ENCODE measurements at places on chromosomes 7 and 10.

- DNase-seq, result no peak
Measured at GRCh38 chr10:93437946-93438612, 44.1 kb downstream of the MYOF start.

- no peak for DNase-seq
Measured at GRCh38 chr10:103635580-103635979, 142.1 kb downstream of the NEURL1 start.

DNA sequence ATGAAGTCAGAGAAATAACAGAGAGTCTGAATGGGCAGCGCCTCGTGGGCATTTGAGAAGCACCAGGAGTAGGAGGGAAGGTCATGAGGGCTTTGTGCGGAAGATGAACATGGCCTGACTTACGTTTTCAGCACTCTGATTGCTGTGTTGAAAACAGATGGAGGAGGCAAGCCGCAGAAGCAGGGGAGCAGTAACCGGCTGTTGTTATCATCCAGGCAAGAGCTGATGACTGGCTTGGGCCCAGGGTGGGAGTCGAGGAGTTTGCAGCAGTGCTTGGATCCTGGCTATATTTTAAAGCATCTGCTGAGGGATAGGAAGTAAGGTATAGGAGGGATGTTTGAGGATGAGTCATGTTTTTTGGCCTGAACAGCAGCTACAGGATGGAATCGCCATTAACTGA lies 12.7 kb upstream of the PDLIM1 start:
- no peak for DNase-seq

DNA sequence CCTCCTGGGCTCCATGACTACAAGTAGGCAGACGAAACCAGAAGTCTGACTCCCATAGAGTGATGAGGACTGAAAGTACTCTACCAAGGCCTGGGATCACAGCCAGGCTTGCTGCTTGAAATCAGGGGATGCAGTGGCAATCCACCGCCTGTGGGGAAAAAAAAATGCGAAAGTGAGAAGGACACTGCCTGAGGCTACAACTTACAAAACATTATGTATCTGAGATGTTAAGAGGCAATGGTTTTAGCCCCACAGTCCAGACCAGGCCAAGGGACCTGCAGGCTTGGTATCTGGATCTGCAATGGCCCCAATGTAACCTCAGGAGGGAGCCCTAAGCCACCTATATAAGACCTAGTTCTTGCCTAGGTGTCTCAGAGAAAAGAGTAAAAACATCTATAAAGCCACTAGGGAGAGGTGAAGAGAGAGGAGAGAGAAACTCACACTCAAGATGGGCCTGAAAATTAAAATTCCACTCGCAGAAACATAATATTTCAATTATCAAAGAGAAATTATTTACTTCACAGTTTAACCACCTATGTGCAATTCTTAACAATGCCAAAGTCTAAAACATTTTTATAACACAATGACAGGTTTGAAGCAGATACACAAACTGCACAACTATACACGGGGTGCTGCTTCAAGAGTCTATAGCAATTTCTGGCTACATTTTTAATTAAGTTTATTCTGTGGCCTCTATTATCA lies 13.9 kb downstream of the DNAJC1 start:
- DNase-seq, result peak; percentile 30

DNA sequence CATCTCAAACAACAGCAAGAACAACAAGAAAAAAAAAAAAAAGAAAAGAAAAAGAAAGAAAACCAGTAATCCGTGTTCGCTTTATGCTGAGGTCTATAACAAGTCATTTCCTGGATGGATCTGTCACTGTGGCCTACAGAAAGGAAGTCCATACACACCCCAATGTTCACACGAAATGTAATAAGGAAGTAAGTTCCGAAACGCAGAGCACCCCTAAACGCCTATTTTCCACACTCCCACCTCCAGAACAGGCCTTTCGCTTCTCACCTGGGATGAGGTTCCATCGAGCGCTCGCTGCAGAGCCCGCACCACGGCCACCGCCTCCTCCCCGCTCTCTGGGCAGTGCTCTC lies 735 bp downstream of the ZNF394 start:
- DNase-seq, result peak; percentile 30

GRCh38 chr7:408751-409311 lies 110.8 kb downstream of the PDGFA start:
- no peak for DNase-seq

DNA sequence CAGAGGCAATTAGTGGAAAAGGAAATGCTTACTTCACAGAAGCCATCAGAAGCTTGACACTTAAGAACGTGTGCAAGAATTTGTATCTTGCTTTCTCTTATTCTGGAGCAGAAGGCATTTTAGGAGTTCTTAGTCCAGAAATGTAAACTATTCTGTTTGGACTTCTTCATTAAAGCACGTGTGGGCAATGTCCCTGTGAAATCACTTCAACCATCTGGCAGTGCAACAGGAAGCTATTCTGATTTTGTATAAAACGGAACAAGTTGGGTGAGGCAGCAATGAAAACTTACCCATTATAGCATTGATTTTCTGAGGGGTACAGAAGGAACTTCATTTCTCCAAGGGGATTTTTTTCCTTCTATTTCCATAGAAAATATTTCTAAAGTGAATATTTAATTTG lies 21.3 kb upstream of the ARHGAP21 start:
- DNase-seq, result no peak

DNA sequence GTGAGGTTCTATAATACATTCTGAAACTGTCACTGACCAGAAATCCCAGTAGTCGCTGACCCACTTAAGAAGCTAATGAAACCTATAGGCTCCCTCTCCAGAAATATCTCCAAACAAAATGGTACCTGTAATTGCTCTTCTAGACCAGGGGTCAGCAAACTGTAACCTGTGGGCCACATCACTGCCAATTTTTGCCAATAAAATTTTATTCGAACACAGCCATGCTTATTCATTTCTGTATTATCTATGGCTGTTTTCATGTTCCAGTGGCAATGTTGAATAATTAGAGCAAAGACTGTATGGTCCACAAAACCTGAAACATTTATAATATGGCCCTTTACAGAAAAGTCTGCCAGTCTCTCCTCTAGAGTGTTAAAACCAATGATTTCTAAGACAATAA lies 37.2 kb upstream of the SVIL start:
- no peak for DNase-seq

DNA sequence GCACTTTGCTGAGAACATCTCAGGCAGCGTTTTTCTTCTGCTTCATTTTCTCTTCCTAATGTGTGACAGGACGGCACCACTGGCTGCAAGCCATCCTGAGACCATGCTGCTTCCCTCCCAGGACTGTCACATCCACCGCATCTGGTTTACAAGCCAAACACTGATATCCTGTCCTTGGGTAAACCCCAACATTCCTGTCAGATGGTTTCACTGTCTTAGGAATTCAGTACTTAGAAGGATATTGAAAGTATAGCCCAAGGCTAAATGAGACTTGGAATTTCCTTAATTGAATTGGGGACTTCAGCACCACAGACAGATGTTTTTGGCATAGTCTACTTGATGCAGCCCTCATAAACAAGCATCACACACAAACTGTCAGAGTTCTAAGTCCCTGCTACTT lies 74.2 kb upstream of the PLXNA4 start:
- no peak for DNase-seq

DNA sequence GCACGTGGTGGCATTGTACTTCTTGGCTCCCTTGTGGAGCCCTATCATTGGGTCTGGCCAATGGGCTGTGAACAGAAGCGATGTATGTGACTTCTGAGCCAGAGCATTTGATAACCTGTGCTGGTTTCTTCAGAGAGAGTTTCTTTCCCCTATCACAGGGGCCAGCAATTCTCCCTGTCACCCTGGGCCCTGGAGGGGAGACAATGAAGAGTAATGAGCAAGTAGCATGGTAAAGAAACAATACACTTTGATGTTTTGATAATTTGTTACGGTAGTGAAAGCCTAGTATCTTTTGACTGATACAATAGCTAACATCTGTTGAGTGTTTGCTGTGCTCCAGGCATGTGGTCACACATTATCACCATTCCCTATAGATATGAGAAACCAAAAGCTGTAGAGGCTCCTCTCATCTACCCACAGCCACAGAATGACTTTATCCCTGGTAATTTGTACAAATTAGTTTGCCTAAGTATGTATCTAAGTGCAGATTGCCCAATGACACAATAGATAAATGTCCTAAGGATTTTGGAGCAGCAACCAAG lies 113.4 kb upstream of the SVIL start:
- no peak for DNase-seq

DNA sequence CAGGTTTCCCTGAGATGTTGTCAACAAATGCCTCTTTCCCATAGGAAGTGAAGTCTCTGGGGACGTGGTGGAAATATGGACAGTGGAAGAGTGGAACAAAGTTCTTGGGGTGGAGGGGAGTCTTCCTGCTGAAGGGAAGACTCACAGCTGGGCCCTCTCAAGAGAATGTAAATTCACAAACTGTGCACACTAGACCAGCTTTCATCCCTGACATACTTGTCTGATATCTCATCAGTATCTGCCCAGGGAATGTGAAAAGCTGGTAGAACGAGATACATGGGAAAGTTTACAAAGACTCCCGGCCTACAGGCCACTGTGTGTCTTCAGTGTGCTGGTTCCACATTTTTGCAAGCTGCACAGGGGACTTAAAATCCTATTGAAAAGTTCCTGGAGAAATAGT lies 16.7 kb upstream of the CCDC3 start:
- no peak for DNase-seq

DNA sequence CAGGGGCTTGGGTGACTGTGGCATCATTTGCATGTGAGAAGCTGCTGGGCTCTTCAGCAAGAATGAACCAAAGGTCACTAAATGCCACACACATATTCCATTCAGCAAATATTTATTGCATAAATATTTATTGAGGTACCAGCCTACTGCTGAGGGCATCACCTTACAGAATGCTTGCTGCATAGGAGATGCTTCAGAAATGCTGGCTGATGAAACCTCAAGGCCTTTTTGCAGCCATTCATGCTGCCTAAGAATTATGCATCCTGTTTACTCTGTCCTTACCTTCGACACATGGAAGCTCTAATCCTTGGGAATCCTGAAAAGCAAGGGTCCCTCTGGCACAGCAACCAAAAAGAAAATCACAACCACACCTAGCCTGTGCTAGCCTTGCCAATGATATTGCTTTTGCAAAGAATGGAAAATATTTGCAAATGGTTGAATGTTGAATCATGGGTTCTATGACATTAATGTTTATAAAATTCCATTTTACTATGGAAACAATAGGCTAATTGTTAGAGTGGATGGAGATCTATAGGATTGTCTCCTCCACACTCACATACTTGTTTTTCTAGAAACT lies 79.6 kb downstream of the PCGF5 start:
- DNase-seq, result no peak

DNA sequence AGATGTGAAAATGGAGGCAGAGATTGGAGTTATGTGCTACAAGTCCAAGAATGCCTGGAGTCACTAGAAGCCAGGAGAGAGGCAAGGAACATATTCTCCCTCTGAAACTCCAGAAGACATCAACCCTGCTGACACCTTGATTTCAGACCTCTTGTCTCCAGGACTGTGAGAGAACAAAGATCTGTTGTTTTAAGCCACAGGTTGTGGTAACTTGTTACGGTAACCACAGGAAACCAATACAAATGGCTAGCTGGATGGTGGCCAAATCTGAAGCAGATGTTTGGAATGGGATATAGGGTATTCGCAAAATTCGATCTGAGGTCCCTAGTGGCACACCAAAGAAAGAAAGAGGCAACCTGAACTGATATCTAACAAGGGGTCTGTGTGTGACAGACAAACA lies 129.0 kb downstream of the HERPUD2 start:
- DNase-seq, result no peak

DNA sequence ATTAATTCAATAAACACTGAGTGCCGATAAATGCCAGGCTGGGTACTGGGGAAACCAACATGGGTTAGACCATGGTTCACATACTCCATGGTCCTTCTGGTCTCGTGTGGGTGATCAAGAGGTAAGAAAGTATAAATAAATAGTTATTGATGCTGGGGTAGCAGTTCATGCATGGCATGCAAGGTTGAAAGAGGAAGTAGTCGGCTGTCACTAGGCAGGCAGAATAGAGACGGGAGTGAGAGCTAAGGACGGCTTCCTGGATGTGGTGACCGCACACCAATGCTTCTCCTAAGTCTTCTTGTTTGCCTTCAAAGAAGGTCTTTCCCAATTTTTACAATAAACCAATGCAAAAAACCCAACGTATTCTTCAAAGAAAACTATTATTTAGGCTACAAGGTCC lies 208.6 kb downstream of the ADAM12 start:
- DNase-seq, result no peak

DNA sequence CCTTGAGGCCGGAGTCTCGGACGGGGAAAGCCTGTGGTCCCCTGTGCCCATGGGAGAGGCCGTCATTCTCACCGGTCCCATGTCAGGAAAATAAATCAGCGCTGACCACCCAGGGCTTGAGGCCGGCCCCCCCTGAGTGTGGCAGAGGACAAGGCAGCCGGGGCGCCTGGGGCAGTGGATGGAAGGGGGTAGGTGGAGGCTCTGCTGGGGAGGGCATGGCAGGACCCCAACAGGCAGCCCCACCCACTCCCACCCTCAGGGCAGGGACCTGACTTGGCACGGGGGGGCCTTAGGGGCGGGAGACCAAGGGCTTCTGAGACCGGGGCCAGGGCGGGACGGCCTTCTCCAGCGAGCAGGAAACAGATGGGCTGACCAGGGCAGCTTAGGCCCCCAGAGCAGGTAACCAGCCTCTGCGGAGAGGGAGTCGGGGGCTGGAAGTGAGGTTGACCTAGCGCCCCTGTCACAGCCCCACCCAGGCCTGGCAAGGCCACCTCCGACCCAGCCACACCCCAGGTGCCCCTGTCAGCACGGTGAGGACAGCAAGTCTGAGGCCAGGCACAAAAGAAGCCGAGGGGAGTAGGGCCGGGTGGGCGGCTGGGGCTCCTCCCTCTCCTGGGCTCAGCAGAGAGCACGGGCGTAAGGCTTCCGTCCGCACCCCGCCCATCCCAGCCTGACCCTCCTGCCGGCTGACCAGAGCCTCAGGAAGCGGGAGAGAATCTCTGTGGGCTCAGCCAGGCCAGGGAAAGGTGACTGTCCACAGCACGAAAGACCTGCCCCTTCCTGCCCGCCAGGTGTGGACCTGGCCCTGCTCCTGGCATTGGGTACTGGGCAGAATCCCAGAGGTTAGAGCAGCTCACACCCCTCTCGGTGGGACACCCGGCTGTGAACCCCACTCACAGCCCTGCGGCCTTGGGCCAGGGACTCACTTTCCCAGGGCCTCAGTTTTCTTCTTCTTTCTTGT lies 87.4 kb downstream of the FOXL3 start:
- DNase-seq, result no peak

DNA sequence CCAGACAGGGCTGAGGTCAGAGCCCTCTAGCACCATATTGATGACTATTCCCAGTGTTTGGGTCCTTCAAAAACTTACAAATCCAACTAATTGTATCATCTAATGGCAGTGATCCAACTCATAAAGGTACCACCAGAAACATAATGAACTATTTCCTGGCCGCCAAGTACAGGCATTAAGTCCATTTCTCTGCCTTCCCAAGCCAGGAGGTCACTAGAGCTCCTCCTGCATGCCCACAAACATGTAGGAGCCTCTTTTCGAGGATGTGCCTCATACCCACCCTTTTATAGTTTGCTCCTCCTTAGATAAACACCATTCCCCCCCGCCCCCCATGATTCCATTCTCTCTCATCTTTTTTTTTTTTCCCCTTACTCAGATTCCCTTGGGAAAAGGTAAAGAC lies 91.3 kb downstream of the CHN2 start:
- no peak for DNase-seq

- no peak for DNase-seq
Measured at GRCh38 chr7:27697861-27698430, 35.3 kb upstream of the HIBADH start.

Data from CD4-positive, alpha-beta T cell treated with Interleukin-15 for 4 hours (primary cell).